GF-D8 (cell line): ENCODE measurements at places on chromosomes 4 and X.

DNA sequence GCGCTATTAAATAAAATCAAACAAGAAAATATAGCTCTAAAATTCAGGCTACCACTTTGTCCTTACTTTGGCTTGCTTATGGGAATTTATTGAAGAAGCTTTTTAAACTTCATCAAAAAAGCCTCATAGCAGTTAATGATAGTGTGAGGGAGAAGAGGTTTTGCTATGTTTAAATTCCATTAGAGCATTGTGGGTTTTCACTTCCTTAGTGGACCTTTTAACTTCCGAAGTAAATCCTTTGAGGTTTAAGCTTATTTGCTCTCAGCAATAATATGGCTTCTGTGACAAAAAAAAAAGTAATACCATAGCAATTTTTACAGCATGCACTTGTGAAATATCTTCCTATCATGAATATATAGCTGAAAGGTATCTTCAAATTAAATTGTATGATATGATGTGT is 120.2 kb upstream of the NDST4 start:
- DNase-seq = no peak

DNA sequence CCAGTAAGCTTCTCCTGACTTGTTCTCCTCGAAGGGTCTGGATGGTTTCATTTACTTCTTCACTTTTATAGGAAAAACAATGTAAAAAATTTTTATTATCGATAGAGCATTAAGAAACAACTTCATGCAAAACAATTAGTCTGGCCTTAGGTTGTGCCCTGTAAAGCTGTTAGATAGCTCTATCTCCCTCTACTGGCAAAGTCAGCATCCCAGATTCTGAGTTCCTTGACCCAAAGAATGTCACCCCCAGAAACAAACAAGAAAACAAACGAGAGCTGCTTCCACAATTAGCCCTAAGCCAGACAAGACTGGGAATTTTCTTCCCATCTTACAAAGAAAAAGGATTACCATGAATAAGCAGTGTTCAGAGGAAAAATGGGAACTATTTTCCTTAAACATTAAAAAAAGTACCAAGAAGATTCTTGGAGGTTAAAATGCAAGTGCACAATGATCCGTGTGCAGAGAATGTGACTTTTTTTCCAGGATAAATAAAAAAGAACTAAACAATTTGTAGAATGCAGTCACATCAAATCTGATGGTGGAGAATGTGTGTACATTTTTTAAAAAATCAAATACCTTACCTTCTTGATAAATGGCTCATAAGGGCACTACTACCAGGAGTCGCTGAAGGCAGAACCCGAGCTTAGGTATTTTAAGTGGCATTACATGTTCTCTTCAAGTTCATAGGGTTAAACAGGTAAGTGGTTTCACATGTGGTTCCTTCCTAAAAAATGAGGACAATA is 293.2 kb downstream of the FBXO8 start:
- no peak for DNase-seq

GRCh38 chr4:8341691-8342090 is 72.1 kb downstream of the HTRA3 start:
- DNase-seq = no peak

GRCh38 chrX:3119376-3119775 is 78.1 kb downstream of the ARSF start:
- DNase-seq = no peak

DNA sequence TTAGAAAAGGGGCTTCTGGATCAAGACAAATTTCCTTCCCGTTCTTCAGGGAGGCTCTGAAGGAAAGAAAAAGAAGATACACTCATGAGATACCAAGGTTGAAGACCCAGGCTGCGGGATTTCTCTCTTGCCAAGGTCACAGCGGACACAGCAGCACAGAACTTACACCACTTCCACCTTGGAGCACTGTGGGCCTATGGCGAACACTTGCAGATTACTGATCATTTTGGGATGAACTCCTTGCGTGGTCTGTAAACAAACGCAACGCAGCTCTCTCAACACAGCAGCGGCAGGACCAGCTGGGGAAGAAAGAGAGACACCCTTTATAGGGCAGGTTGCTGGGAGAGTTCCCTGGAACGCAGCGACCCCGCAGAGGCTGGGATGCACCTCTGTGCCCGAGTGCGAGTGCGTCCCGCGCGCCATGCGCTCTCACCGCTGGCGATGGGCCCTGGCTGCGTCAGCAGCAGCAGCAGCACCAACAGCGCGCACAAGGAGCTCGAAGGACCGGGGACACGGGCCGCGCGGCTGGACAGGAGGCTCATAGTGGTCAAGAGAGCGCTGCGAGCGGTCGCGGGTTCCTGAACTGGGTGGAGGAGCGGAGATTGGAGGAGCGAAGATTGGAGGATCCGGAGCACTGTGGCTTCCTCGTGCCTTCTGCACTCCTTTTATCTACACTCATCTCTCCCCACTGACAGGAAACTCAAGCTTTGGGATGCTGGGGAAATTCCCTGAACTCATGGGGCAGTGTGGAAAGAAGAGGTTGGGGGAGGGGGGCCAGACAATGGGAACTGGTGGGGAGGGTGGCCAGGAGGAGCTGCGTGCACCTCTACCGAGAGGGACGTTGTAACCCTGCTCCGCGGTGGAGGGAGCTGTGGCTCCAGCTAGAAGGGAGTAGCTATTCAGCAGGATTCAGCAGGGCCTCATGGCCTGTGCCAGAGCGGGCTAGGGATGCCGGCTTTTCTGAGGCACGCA is at the start of gene CXCL5:
TSS of gene CXCL5 (minus strand) at position 638 of the 972 bp plus-strand sequence. CDS start at position 542, 96 bp downstream.
- DNase-seq = no peak

DNA sequence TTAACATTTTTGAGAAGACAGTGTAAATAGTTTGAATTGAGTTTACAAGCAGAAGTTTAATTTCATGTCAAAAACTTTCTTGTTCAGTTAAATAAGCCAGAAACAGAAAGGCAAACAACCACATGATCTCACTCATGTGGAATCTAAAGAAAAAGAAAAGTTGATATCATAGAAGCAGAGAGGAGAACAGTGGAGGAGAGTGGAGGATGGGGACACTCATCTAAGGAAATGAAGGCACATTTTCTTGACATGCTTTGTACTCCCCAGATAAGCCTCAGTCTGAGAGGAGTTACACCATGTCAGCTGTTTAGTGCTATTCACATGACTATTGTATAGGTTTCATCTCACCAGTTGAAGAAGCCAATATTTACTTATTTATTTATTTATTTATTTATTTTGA is 13.5 kb downstream of the SNCA start:
- no peak for DNase-seq

- no peak for DNase-seq
These were observed 1037.1 kb downstream of the STPG2 start for GRCh38 chr4:97106161-97106560.

DNA sequence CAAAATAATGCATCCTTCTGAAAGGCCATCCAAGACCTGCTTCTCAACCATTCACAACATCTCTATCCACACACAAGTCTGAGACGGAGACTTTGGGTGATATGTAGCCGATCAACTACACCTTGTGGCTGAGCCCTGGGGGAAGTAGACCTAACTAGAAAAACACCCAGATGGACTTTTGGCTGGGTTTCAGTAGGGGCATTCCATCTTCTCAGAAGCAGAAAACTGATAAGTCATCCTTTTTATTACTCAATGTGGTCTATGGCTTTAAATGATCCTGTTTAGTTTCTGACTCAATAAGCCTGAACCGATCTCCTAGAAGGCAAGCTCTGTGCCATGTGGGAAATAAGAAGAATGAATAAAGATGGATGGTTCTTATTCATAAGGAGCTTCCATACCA is 82.5 kb upstream of the AFF2 start:
- no peak for DNase-seq

DNA sequence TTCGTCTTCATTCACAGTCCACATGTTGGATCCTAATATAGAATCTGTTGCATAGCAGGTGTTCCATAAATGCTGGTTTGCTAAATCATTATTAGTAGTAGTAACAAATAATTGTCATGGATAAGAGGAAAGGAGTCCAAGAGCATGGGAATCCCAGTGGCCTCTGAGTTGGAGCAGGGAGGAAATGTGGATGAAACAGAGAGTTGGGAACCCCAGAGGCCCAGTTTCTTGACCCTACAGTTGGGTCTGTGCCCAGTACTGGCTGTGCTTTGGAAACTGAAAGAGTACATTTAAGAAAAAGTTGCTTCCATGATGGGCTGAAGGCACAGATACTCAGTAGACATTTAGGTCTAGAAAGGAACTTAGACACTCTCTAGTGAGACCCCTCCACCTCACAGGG is 149.4 kb upstream of the PSAPL1 start:
- no peak for DNase-seq

DNA sequence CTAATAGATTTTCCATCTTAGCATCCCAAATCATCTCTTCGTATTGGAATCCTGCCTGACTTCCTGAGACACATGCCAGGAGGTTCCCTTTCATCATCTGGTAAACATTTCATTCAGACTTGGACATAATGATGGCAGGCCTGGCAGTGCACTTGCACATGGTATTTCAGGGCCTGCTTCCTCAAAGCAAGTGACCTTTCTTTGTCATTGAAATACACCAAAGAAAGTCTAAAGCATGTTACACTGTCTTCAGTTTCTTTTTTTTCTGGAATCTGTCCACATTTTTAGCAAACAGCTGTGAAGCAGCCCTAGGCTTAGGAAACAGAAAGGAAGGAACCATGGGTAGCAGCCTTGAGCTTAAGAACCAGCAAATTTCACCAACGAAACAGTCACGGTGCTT is 205.9 kb upstream of the VCX start:
- no peak for DNase-seq

DNA sequence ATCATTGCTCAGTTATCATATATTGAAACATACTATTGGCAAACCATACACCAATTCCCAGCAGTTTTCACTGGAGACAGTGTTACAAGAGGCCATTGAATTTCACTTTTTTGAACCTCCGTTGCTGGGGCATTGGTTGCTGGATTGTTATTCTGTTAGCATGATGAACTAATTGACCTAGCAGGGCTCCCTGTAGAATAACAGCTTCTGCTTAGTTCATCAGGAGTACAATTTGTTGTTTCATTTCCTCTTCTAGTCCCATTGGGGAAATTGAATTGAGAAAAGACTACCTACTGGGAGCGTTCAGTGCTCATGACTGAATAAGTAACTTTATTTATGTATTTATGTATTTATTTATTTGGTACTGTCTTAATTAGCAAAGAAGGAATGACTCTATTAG is 151.6 kb downstream of the SLIT2 start:
- DNase-seq = no peak

GRCh38 chrX:129609395-129609794 is 45.4 kb downstream of the APLN start:
- DNase-seq = no peak

DNA sequence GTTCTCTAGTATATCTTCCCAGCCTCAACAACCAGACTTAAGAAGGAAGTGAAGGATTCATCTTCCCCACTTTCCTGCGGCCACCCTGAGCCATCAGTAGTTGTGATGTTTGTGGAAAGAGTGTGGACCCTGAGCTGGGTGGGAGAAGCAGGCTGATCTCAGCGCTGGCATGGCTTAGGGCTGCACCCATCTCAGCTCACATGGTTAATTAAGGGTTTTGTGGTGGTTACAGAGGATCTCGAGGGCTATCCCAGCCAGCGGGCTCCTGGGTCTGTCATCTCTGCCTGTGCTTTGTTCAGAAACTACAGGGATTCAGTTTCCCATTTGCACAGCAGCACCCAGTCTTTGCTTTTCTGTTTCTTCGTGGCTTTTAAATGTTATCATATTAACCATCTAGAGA is 163.4 kb downstream of the PTTG2 start:
- no peak for DNase-seq

- DNase-seq = no peak
These were observed 29.4 kb downstream of the FAT4 start for GRCh38 chr4:125344198-125344597.

DNA sequence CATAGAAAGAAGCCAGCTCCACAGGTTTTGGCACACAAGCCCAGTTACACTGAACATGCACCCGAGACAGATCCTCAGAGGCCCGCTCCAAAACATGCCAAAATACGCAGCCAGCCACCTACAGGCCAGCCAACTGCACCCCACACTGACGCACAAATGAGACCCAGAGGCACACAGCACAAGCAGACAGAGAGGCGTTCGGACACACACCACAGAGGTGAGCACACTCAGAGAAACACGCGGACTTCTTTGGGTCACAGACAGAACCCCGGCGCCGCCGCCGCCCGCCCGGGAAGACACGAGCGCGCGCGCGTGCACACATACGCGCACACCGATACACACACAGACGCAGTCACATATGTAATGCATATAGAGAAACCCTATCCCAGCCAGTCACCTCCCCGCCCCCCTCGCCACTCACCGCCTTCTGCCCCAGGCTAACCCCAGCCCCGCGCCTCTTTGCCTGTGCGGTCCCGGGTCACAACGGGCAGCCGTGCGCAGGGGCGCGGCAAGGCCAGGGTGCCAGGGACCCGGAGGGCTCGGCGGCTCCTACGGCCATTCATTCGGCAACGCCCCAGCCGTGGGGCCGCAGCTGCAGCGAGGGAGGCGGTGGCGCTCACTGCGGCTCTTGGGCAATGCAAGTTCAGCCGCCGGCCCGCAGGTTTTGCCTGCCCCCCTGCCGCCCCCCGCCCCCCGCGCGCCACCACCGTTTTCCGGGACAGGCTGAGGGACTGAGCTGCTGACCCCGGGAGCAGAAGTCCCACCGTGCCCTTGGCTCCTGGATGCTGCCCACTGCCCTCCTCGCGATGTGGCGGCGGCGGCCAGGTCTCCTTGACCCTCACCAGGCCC is 553 bp downstream of the SEPTIN6 start:
- DNase-seq = peak; percentile 0

DNA sequence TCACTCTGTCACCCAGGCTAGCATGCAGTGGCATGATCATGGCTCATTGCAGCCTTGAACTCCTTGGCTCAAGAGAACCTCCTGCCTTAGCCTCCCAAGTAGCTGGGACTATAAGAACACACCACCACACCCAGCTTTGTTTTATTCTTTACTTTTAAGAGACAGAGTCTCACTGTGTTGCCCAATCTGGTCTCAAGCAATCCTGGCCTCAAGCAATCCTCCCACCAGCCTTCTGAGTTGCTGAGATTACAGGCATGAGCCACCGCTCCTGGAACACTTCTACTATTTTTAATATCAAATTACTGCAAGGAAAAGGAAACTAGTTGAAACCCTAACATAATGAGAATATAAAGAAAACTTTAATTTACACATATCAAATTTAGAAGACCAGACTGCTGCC is 85.4 kb downstream of the FAM13A start:
- no peak for DNase-seq

DNA sequence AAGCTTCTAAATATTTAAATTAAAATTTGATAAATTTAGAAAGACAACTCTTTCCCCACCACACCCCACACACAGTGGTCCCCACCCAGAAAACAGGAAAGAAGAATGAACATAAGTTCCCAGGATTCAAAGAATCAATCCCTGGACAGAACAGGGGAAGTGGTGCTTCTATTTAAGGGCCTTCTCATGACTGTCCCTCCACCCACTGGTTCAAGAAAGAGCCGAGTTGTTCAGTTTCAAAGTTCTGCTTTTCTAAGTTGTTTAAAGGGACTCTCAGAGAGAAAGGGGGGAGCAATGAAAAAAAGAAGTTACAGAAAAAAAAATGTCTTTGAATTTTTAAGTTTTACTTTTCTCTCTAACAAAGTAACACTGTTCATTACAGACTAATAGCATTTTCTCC is 195.8 kb downstream of the PDGFC start:
- DNase-seq = no peak

GRCh38 chr4:159016593-159017024 is 86.3 kb upstream of the RAPGEF2 start:
- no peak for DNase-seq
